Testis (tissue), 5 donors: ENCODE measurements at places on chromosomes 16 and 17.

GRCh38 chr16:21617607-21618006 lies 18.2 kb downstream of the METTL9 start:
- DNase-seq = no peak

DNA sequence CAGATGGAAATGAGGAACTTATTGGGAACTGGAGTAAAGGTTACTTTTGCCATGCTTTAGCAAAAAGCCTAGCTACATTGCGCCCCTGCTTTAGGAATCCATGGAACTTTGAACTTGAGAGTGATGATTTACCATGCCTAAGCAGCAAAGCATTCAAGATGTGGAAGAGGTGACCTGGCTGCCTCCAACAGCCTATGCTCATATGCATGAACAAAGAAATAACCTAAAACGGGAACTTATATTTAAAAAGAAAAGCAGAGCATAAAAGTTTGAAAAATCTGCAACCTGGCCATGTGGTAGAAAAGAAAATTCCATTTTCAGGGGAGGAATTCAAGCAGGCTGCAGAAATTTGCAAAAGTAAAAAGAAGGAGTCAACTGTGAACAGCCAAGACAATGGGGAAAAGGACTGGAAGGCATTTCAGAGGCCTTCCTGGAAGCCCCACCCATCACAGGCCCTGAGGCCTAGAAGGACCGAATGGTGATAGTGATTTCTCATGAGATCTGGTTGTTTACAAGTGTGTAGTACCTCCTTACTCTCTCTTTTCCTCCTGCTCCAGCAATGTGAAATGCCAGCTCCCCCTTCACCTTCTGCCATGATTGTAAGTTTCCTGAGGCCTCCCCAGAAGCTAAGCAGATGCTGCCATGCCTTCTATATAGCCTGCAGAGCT lies 48.7 kb downstream of the MRPS23 start:
- DNase-seq = no peak

DNA sequence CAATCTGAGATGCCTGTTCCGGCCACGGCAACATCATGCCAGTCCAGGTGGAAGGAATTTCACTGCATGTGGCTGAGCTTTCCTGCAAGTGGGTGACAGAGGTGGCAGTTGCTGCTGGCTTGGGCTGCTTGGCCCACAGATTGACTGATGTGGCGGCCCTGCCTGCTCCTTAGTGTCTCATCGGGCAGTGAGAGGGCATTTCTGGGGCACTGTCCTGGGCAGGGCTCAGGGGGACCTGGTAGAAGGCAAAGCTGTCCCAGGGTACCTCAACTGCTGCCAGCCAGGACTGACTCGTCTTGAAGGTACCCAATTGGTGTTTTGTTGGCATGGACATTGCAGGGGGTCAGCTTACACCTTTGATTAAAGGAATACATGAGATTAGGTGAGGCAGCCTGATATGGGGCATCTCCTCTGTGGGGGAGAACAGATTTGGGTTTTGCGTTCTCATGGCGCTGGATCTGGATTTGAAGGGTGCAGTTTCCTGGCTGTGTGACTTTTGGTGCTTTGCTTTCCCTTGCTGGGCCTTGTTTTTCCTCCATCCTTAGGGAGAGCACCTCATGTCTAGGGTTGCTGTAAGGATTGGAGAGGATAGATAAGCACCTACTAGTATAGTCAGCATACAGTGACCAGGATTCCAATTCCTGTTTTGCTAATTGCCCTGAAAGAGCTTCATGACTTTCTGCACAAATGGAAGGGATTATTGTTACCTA lies 5.4 kb downstream of the CMIP start:
- no peak for DNase-seq

- DNase-seq = no peak
Measured at GRCh38 chr17:31428111-31428510, 36.6 kb downstream of the RAB11FIP4 start.

DNA sequence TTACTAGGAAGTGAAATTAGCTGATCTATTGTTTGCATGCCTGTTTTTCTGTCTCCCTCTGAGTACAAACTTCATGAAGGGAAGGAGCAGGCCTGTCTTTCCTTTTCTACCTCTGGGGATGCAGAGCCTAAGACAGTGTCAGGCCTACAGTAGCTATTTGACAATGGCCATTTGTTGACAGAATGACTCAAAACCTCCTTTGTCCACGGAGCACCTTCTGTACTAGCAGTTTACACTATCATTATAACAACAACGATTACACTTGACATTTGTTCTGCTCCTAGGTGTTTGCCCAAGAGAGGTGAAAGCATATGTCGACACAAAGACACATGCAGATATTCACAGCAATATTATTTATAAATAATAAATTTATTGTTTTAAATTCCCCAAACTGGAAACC lies 132.3 kb upstream of the IRX3 start:
- no peak for DNase-seq

- DNase-seq = no peak
Measured at GRCh38 chr17:27868565-27868964, 24.6 kb downstream of the LYRM9 start.

DNA sequence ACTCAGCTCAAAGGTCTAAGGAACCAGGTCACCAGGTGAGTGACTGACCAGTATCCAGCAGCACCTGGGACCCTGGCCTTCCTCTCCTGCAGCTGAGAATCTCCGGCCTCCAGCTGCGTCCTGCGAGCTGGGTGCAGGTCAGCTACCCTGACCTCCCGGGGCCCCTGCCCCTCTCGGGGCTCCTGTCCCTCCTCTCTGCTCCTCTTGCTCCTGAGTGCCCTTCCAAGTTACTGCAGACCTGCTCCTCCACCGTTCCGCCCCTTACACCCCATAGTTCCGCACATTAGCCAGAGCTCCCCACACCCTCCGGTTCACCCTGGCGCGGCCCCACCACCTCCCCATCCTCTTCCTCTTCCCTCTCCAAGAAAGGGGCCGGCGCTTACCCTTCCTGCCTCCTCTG lies 10.6 kb downstream of the FOXJ1 start:
- DNase-seq = no peak

DNA sequence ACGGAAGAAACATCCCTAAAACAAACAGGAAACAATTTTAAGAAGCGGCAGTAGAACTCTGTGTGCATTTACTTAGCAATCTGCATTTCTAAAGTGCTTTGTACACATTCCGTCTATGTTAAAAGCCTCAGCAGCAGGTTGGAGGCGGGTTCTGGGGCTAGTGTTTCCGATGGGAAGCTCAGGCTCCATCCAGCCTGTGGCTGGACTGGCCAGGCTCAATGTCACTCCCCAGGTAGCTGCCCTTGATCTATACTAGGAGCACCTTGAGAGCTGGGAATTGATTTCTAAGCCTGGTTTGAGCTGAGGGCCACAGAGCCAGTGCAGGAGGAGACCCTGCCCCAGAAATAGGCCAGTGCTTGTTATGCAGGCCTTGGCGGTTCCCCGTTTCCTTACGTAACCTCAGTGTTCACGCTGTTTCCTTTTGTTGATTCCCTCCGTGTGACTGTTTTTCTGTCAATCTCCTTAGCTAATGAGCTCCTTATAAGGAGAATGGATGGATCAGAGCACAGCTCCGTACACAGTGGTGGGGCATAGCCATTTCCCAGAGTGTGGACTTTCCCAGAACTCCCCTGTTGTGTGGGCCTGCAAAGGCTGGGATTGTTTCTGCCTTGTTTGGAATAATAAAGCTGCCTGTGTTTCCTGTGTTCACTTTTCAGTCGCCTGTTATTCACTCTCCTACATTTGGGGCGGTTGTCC lies 21.4 kb downstream of the ADORA2B start:
- no peak for DNase-seq

DNA sequence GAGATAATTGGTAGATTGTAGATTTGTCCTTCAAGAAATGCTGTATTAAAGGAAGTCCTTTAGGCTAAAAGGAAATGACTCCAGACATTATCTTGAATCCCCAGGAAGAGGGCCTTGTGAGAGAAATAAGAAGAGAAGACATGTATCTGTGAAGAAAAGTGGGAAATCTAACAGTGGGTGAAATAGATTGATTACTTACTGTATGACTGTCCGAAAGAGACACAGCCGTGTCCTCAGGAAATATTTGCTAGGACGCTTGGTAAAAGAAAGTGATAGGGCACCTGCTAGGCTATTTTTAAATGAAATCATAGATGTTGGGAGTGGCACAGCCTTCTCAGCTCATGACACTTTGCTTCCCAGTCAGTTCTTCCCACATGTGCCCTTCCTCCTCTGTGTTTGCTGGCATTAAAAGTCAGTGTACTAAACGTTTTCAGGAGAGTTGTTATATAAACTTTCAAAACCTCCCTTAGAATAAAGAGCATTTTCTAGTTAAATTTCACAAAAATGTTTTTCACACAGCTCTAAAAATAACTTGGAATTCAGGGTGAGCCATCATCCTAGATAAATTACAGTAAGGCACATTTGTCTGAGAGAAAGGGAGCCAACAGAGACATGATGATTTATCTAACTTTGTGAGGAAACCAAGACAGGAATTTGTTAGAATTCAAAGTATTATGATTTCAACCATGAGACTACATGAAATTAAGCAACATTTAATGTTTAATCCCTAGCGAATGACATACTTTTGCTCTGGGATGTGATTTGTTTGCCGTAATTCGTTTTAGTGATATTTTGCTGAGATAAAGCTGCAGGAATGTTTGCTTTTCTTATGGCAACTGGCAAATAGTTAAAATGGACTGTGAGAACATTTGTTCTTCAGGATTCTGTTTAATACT lies 35.0 kb downstream of the DHRS7B start:
- DNase-seq = no peak

- no peak for DNase-seq
Measured at GRCh38 chr16:19524616-19525384, 1.1 kb downstream of the CCP110 start.

- DNase-seq = peak; percentile 51
Measured at GRCh38 chr16:87956365-87957231, 5.4 kb downstream of the BANP start.

DNA sequence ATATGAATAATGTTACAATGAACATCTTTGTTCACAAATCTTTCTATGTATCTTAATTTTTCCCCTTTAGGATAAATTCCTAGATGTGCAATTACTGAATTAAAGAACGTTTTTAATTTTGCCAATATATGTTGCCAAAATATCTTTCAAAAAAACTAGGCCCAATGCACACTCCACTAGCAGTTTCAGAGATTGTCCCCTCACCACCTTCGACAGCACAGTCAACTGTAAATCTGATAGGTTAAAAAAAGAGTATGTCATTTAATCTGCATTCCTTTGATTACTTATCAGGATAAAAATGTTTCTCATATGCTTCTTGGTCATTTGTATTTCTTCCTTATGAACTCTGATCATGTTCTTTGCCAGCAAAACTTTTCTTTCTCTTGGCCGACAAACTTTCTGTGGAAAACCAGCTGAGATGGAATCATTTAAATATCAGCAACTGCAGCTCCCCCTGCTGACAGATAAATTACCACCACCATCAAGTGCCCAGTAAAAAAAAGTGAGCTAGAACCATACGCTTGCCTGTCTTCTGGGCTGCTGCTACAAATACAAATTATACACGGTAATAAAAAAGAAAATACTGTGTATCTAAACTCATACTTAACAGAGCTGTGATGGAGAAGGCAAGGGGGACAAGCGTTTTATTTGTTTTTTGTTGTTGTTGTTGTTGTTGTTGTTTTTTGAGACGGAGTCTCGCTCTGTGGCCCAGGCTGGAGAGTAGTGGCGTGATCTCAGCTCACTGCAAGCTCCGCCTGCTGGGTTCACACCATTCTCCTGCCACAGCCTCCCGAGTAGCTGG lies 19.6 kb upstream of the KANSL1 start:
- DNase-seq = peak; percentile 83

- DNase-seq = no peak
Measured at GRCh38 chr17:13182854-13183253, 165.0 kb upstream of the ELAC2 start.

DNA sequence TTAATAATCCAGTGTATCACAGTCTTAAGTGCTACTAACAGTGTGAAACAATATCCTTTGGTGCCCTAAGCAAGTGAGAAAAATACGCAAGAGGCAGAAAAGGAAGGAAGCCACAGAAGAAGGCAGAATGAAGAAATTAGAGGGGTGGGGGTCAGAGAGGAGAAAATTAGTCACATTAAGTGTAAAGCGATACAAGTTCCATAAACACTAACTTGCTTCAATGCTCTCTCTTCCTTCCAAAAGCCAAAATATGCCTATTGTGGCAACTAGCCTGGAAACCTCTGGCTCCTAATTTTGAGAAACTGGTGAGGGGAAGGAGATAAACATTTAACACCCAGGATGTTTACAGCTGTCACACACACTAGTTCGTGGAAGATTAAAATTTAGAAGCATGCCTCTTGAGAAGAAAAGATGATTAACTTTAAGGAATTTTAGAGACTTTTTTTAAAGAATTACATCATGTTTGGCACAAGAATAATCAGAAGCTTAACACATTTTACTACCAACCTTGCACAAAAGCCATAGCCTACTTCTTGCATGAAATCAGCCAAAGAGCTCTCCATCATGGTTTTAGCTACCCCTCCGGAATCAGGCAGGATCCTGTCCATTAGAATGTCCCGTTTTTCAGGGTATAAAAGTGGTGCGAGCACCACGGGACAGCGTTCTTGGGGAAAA lies 44.7 kb downstream of the CNOT1 start:
- DNase-seq = no peak

- DNase-seq = no peak
Measured at GRCh38 chr17:63528183-63528582, 5.0 kb downstream of the KCNH6 start.

- no peak for DNase-seq
Measured at GRCh38 chr16:49621241-49622083, 234.4 kb downstream of the ZNF423 start.

GRCh38 chr17:41844971-41845370 lies 7.3 kb downstream of the KLHL10 start:
- no peak for DNase-seq

- no peak for DNase-seq
Measured at GRCh38 chr17:69761767-69762321, 313.2 kb upstream of the KCNJ16 start.
